ENCODE measurements at places on chromosomes 16 and 17.

GRCh38 chr17:43411369-43411677 is 12.5 kb downstream of the ARL4D start:
- DNase-seq = no peak

DNA sequence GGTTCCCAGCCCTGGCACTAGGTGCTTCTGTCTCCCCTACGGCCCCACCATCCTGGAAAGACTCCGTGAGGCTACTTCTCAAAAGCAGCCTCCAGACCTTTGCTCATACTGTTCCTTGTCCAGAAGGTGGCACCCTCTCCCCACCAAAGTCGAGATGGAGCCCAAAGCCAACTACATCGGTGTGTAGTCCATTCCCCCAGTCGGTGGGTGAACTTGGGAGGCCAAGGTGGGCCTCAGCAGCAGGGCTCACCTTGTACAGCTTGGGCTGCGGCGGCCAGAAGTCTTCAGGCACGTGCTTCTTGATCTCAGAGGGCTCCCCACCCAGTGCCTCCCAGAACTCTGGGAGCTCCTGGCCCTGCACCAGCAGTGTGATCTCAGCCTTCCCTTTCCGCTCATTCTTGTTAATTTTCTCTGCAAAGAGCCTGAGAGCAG is 10.2 kb downstream of the FLII start:
- DNase-seq = peak; percentile 73

DNA sequence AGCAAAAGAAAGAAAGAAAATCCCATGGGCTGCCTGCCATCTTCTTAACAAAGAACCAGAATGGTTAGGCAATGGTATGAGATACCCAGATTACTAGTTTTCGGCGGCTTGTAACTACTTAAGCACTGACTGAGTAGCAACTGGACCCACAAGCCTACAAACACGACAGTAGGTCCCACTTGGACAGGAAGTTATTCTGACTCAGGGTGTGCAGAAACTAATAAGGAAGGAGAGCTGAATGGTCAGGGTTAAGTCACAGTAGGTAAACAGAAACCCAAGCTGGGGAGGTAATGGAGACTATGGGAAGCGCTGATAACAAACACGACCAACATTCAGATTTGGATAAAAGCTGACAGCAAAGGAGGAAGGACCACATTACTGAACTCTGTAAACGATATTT is 10.4 kb upstream of the HLF start:
- peak; percentile 39 for DNase-seq

DNA sequence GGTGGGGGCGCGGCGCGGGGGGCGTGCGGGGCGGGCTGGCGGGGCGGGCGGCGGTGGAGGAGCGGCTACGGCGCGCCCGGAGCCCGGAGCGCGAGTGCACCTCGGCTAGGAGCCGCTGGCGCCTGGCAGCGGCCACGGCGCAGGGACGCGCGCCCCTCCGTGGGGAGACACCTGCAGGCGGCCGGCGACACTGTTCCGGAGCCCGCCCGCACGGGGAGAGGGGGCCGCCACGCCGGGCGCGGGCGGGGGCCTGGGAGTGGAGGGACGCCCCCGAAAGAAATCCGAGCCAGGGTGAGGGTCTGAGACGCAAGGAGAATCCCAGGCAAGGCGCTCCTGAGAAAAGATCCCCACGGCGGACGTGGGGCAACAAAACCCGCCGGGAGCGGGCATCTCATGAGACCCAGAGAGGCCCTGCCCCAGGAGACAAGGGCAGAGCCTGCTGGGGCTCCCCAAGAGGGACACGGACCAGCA is at the start of gene GSG1L:
GSG1L (minus strand) TSS at position 124 of the 471 bp plus-strand sequence. CDS start 290 bp downstream, outside the sequence.
- no peak for DNase-seq

DNA sequence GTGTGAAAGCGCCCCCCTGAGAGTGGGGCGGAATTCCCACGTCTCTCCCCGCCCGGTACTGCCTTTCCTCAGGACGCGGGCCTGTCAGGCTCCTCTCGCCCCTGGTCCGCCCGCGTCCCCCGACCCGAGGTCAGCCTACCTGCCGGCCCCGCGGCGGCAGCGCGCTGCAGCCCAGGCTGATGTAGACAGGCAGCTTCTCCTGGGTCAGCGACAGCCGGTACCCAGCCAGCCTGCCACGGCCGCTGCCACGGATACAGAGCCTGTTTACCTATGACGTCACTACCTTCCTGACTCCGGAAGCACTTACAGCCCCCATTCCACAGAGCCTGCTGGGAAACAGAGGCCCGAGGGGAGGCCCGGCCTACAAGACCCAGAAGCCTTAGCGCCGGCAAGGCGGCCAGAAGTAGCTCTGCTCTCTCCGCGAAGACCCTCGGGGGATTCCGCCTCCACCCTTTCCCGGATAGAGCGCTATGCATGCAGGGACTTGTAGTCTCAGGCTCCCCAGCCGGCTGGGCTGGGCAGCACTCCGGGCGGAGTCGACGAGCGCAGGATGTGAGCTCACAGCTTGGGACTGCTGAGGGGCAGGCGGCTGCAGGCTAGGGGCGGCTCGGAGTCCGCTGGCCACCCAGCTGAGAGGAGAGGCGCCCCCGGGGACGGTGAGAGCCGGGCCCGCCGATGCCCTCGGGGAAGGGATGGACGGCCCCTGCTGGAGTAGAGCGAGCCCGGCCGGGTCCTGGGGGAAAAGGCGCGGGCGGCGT is at the start of the genes IFT20 and TNFAIP1:
IFT20 (minus strand) TSS at position 272 of the 758 bp plus-strand sequence. CDS start 3,487 bp downstream, outside the sequence.
TNFAIP1 (plus strand) TSS at position 561 of the 758 bp plus-strand sequence. CDS start 3,761 bp downstream, outside the sequence.
- peak; percentile 100 for DNase-seq

GRCh38 chr17:57876866-57877237 is 27.0 kb upstream of the MRPS23 start:
- peak; percentile 13 for DNase-seq

- no peak for DNase-seq
Measured at GRCh38 chr17:59727817-59728533, 20.5 kb downstream of the VMP1 start.
